Naive B cell (primary cell): ENCODE measurements at places on chromosomes 12 and 14. TPM values are rescaled to one million over a fixed set of nuclear protein-coding genes. Genes with fewer than 3 reads are reported as not detected.

Gene NKX2-1
- not detected for polyA plus RNA-seq

DNA sequence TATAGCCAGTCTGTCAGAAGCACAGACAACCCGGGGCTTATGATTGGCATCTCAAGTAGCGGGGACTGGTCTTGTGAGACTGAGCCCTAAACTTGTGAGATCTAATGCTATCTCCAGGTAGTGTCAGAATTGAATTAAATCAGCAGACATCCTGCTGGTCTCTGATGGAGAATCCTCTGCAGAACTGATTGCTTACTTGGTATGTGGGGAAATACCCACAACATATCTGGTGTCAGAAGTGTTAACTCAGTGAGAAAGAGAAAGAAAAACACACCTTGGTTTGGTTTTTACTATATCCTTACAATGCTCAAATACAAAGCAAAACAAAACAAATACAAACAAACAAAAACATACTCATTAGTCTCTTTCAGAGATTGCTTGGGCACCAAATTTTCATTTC lies 10.0 kb downstream of the SEL1L start:
- DNase-seq, result no peak
- no peak overlapping the region for H3K4me3 ChIP-seq
- H3K27me3 ChIP-seq, result no peaks in the 10 kb centered on the region
- H3K27ac ChIP-seq, result no peak overlapping the region
- H3K4me1 ChIP-seq, result peaks cover 29% of the 10 kb centered on the region
- H3K36me3 ChIP-seq, result peaks cover 31% of the 10 kb centered on the region

Gene EML5
- 0.80 TPM for polyA plus RNA-seq

DNA sequence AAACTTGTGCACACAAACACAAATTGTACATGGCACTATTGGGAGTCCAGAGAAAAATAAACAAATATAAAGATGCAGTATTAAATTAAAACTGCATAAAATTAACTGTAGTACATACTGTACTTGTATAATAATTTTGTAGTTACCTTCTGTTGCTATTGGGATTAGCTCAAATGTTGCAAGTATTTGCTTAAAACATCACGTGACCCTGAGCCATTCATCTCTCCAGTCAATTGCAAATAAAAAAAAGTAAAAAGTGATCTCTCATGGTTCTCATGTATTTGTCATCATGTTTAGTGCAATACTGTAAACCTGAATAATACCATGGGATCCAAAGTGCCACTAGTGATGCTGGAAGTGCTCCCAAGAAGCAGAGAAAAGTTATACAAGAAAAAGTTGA lies 88.1 kb upstream of the NAV3 start:
- DNase-seq, result no peak
- no peak overlapping the region for H3K4me3 ChIP-seq
- no peaks in the 10 kb centered on the region for H3K27me3 ChIP-seq
- no peak overlapping the region for H3K27ac ChIP-seq
- no peaks in the 10 kb centered on the region for H3K4me1 ChIP-seq
- H3K36me3 ChIP-seq, result no peaks in the 10 kb centered on the region
